Stimulated activated CD4-positive, alpha-beta T cell treated with anti-CD3 and anti-CD28 coated beads, Interleukin-12 subunit alpha, Interleukin-12 subunit beta, amount 100 ng/mL, for 24 hours (primary cell): ENCODE measurements at places on chromosomes 1 and 21.

GRCh38 chr1:98388441-98388840 lies 273.1 kb upstream of the SNX7 start:
- no peak for DNase-seq

DNA sequence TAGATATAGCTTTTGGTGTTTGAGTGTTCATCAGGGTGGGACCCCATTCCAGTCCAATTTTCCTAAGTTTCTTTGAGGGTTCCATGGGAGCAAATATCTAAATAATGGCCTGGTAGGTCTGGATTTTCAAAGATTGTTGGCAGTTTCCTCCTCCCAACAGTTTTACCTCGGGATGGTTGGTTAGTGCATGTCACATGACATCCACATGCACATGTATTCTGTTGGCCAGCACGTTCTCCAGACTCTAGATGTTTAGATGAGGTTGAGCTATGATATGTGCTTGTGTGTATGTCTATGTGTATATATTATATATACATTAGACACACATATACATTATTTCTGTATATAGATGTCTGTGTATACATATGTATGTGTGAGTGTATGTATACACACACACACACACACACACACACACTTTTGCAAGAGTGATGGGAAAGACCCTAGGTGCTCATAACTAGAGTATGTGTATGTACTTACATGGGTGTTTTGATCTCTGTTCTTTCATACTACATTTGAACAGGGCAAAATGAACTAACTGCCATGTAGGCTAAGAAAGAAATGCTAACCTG lies 5.6 kb downstream of the RGS4 start:
- no peak for DNase-seq

GRCh38 chr21:33289199-33289819 lies 23.1 kb downstream of the IL10RB start:
- no peak for DNase-seq

DNA sequence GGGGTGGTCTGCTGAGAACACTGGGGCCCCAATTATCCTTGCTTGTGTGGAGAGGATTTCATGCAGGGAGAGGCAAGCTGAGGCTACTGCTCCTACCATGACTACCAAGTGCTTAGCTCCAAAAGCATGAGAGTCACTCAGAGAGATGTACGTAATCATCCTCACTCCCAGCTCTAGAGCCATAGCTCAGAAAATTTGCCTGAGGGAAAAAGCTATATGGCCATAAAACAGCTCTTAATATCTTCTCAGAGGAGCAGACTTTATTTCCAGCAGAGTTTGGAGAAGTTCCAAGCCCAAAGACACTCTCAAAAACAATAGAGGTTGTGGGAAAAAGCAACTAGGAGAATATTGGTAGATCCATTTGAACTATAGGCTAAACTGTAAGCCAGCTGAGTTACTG lies 106.4 kb upstream of the PBX1 start:
- no peak for DNase-seq

DNA sequence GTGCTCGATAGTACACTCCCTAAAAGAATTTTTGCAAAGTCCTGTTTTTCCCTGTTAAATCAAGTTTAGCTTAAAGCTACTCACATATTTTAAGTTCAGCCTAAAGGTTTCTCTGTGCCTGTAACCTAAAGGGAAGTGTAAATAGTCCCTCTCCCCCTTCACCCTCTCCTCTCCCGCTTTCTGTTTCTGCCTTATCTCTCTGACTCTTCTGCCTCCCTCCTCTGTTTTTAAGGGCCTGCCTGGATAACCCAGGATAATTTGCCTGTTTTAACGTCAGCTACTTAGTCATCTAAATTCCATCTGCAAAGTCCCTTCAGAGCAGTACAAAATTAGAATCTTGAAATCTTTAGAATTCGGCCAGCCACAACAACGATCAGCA lies 92.6 kb downstream of the NID1 start:
- no peak for DNase-seq

- DNase-seq, result no peak
Measured at GRCh38 chr1:117576236-117576635, 29.6 kb upstream of the TENT5C start.
